ENCODE measurements at places on chromosomes 7 and 10.

DNA sequence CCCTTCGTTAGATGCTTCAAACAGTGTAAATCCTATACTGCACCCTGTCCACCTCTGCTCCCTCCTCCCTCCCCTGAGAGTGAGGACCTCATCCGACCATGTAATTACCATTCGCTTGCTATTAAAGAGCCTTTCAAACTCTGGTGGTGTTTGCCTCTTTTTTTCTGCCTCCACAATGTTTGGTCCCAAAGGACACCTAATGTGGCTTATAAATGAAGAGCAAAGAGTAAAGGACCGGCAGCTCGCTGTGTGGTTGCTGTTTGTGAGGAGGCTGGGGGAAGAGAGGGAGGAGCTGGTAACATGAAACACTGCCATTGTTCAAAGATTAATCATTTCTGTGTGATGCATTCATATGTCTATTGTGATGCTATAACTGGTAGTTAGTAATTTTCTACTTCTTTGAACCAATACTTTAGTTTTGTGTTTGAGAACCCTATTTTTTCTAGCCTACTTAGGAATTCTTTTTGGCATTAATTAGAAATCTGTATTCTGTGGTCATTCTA lies 27.9 kb downstream of the MTURN start:
- DNase-seq = no peak

DNA sequence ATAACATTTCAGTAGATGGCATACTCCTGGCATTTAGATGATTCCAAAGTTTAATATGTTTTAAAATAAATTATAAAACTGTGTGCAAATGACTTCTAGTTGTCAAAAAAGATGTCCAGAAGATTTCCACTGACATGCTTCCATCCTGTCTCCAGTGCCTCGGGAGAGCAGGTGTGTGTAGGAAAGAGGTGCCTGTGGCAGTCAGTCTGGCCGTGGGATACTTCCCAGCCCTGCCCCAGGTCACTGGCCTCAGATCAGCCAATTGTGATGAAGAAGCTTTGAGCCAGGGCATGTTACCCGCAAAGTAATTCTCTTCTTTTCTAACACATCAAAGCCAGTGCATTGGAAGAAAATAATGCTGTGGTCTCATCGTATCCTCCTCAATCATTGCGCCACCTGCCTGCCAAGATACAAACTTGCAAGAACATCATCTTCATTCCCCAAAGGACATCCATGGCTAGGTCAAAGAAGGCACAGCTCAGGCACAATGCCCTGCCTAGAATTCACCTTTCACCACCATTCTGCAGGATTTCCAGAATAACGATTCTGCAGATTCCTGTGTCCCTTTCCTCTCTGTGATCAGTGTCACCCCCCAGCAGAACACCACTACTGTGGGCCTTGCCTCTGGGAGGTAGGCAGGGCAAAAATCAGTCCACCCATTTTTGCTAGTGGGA lies 6.3 kb upstream of the KCNMA1 start:
- no peak for DNase-seq

- no peak for DNase-seq
Measured at GRCh38 chr7:636396-636795, 90.1 kb upstream of the DNAAF5 start.

GRCh38 chr10:128318913-128319312 lies 192.7 kb upstream of the MKI67 start:
- no peak for DNase-seq

DNA sequence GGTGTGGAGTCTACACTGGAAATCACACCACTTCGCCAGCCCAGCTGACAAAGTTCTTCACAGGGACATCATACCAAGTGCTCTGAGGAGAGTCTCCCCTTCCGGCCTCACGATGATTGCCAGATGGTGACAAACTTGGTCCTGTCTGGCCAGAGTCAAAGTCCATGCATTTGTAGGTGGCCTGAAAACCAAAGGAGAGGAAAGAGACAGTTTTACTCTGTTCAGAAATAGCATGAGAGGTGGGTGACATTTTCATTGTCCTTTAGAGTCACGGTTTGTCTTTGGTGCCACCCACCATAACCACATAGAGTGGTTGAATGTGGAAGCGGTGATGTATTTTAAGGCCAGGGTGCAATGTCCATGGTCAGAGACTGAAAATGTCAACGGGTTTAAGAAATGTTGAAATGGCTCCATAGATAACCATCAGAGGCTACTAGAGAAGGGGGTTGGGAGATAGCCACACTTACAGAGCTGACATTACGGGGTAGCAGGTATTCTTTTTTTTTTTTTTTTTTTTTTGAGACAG lies 33.0 kb downstream of the BTBD16 start:
- DNase-seq = no peak

GRCh38 chr10:101536800-101537199 lies 51.3 kb downstream of the POLL start:
- DNase-seq = no peak

- DNase-seq = peak; percentile 41
Measured at GRCh38 chr10:15369256-15370211, 1.6 kb downstream of the FAM171A1 start.

- DNase-seq = no peak
Measured at GRCh38 chr7:30927040-30927439, 15.4 kb downstream of the AQP1 start.

GRCh38 chr7:130400120-130400572 lies 19.9 kb downstream of the CPA1 start:
- peak; percentile 34 for DNase-seq

GRCh38 chr10:113126229-113127201 lies 176.5 kb downstream of the TCF7L2 start:
- peak; percentile 76 for DNase-seq

DNA sequence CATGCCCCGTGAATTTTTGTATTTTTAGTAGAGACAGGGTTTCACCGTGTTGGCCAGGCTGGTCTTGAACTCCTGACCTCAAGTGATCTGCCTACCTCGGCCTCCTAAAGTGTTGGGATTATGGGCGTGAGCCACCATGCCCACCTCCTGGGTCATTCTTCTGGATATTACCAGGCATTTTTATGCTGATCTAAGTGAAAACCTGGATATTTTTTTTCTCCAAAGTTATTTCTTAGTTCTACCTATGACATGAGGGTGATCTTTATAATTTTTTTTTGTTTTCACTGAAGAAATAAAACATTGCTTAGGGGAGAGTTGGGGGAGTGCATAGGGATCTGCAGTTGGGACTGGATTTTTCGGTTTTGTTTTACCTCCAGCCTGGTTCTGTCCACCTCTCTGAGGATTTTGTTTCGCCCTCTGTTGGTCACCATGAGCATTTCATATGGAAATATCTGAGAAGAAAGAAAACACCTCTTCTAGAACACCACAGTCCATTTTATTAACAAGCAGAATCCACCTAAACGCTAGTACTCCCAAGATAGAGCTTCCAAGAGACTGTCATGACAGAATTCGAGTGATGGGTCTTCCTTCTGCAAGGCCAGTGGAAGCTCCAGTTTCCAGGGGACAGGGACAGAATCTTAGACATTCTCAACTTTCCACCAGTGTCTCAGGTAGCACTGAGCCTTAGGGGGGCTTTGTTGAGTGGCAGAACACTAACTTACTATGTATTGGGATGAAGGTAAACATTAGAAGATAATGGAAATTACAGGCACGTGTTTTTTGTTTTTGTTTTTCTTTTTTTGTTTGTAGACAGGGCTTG lies 33.4 kb upstream of the AFAP1L2 start:
- DNase-seq = no peak

DNA sequence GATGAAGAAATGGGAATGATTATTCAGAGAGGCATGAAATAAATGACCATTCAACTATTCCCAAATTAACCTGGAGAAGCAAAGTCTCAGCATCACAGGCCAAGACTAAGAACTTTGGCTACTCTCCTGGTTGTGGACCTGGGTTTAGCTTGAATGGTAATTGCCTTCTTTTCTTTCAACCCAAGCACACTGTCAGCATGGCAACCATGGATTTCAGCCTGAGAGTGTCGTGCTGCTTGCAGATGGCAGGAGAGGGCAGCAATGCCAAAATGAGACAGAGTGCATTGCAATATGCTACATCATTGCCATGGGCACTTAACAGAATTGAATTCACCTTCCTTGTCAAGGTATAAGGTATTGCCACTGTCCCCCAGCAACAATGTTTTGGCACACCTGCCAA lies 767.2 kb downstream of the REEP3 start:
- DNase-seq = no peak

All from right hindlimb (tissue), 1 donor.